ENCODE measurements at places on chromosomes 11 and 22.
A peak's percentile ranks its signal among the peaks of the same experiment; 100 is the strongest.

GRCh38 chr22:43465291-43466015 is 53.6 kb downstream of the MPPED1 start:
- DNase-seq = no peak

GRCh38 chr11:11020747-11021149 is 162.9 kb upstream of the ZBED5 start:
- no peak for DNase-seq

- no peak for DNase-seq
Observed at GRCh38 chr11:15509082-15509481, 394.4 kb downstream of the INSC start.

DNA sequence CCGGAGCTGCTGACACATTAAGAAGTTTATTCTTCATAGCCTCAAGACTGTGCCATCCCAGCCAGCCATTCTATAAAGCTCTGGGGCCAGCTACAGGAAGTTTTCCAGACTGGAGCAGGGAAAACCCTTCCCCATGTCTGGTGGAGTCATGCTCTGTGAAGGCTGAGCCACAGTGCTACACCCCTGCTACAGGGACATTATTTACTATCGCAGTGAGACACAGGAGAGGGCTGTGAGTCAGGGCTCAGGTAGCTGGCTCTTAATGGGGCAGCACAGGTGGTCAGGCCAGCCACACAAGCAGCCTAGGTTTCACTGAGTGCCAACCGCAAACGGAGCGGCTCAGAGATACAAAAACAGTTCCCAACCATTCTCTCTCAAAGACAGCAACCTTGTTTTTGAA is 12.1 kb downstream of the HPS4 start:
- no peak for DNase-seq

DNA sequence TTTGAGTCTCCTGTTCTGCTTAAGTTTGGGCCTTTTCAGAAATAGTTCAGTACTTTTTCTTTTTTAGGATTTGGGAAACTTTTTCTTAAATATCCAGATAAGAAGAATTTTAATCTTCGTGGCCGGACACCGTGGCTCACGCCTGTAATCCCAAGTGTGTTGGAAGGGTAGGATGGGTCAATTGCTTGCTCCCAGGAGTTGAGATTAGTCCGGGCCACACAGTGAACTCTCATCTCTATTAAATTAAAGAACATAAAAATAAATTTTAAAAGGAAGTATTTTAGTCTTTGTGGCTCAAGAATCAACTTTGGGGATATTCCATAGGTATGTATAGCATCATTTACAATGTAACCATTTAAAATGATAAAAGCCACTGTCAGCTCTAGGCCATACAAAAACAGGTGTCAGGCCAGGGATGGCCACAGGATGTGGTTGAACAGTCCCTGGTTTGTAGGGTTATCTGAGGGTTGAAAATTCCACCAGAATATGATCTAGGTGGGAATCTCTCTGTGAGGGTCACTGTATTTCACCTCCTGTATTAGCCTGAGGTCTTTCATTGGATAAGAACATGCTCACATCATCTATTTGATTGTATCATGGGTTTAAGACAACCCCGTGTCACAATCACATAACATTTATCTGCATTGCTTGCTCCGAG is 115.6 kb downstream of the GGTLC2 start:
- DNase-seq = no peak

DNA sequence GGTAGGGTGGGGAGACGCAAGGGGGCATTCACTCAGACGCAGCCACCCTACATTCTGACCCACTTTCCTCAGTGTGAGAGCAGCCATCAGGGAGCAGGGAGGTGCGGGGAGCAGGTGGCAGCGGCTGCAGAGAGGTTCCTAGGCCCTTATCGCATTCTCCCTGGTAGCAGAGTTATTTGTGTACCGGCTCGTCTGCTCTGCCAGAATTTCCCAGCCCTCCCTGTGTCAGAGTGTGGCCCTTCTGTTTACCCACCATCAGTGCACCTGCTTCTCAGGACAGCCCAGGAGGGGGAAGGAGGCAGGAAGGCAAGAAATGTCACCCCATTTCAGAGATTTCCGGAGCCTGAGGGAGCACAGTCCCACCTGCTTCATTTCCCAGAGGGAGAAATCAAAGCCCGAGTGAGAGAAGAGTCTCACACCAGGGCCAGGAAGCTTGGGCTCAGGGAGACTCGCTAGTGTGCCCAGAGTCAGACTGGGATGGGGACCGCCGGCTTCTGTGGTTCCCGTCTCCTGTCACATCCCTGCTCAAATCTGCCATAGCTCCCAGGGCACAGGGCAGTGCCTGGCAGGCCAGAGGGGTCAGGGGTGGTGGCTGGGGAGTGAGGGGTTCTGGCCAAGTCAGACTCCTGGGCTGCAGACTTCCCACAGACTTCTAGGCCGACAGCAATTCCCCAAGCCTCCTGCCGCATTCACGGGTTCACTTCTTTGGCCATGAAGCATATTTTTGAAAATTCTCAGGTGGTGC is 49.7 kb downstream of the ARRB1 start:
- no peak for DNase-seq

GRCh38 chr11:69009441-69010211 is 3.4 kb downstream of the MRGPRF start:
- DNase-seq = no peak

- DNase-seq = no peak
Observed at GRCh38 chr22:25478528-25478927, 85.9 kb upstream of the GRK3 start.

DNA sequence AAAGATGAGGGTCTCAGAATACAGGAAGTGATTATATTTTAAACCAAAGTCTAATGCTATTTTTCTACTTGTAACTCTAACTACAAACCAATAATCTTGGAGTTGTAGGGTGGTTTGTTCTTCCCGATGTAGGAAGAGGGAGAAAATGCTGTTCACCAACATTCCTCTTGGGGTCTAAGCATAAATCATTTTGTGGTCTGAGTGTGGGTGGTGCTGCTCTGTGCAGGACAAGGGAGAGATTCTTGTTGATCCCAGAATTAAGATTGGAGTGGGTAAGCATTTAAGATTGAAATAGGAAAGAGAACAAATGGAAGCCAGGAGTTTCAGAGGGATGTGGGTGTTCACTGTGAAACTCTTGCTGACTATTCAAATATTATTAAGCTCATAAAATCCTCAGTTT is 38.6 kb upstream of the MMP13 start:
- DNase-seq = no peak

DNA sequence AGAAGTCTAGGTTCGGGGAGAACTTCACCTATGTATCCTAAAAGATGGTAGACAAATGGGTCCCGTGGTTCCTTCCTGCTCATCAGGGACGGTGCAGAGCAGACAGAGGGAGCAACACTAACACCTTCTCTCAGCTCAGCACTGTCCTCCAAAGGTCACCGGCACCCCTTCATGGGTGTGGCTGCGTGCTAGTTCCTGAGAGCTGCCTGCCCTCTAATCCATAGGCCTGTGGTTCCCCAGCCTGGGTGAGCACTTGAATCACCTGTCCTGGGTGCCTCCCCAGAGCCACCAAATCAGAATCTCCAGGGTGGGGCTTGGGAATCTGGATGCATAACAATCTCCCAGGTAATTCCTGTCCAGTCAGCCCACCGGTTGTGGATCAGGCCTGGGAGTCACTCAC is 113.9 kb upstream of the TMEM45B start:
- DNase-seq = no peak

DNA sequence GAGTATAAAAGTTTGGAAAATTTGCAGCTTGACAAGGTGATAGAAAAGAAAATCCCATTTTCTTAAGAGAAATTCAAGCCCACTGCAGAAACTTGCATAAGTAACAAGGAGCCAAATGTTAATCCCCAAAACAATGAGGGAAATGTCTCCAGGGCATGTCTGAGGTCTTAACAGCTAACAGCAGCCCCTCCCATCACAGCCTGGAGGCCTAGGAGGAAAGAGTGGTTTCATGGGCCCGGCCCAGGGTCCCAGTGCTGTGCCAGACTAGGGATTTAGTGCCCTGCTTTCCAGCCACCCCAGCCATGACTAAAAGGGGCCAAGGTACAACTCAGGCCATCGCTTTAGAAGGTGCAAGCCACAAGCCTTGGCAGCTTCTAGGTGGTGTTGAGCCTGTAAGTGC is 123.7 kb upstream of the TRPC6 start:
- no peak for DNase-seq

DNA sequence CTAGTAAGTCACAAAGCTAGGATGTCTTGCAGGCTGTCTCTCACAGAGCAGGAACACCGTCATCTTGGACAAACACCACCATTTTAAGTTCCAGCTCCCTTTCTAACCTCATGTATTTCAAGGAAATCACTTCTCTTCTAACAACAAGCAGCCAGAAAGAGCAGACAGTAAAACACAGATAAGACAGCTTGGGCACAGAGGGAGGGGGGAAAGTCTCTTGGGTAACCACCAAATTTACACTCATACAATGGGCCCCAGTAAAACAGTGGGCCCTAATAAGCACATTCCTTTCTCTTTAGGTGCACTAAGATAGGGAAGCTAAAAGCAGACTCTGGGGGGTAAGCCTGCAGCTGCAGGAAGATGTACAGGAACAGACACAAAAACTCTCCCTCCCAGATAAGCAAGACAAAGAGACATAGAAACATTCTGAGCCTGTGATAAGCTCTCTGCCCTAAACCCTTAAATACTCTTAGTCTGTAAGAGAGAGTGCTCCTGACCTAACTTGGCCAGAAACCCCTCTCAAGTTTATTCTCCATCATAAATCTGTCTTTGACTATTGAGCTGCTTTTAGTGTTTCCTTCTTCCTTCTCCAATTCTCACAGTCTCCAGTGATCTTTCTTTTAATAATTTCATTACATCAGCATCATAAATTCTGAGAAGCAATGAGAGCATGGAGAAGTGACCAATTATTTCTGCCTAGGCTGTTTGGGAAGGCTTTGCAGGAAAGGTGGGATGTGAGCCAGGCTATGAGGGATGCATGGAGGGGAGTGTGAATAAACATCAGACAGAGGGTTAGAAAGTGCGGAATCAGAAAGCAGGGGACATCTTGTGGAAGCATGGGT is 7.4 kb downstream of the OR10D3 start:
- no peak for DNase-seq

DNA sequence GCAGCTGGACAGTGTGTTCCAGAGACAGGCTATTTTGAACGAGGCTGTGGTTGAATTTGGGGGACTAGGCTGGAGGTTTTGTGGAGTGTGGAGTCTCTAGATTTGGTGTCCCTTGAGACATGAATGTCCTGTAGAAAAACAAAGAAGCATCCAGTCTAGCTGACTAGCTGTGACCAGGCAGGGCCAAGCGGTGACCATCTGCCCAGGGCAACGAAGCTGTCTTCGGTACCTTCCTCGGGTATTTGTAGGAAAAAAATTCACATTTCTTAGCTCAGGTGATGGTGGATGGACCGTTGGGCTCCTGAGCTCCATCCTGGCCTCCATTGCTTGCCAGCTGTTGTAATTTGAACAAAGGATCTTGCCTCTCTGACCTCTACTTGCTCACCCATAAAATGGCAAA is 557.3 kb downstream of the MIAT start:
- DNase-seq = no peak

DNA sequence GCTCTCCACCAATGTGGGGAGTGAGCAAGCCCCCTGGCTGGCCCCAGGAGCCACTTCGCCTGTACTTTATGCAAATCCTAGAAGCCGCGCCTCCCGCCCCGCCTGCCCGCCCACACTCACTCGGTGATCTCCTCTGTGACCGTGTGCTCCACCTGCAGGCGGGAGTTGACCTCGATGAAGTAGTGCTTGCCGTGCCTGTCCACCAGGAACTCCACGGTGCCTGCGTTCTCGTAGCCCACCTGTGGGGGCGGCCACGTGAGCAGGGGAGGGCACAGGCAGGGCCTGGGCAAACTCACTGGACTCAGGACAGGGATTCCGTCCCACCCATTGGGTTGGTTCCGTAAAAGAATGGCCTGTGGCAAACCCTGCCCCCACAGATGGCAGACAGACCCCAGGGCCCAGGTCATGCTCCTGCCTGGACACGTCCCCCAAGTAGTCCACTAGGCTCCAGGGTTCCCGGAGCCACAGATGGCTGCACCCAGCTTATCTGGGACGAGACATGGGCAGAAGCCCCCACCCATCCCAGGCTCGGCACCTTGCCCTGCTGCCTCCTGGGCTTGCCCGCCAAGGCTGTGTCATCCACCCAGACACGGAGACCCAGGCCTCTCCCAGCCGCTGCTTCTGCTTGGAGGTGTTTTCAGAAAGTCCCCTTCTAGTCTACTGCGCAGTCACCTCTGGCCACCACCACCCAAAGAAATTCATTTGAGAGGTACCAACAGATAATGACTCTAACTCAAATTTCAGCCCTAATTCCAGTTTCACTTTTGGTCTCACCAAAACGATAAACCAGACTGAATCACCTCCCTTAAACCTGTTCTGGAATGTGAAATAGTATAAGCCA is 12.1 kb downstream of the LRFN4 start:
- DNase-seq = no peak

GRCh38 chr22:39293766-39294368 is 25.6 kb downstream of the RPL3 start:
- no peak for DNase-seq

GRCh38 chr22:25658633-25659032 is 83.4 kb upstream of the MYO18B start:
- DNase-seq = no peak

DNA sequence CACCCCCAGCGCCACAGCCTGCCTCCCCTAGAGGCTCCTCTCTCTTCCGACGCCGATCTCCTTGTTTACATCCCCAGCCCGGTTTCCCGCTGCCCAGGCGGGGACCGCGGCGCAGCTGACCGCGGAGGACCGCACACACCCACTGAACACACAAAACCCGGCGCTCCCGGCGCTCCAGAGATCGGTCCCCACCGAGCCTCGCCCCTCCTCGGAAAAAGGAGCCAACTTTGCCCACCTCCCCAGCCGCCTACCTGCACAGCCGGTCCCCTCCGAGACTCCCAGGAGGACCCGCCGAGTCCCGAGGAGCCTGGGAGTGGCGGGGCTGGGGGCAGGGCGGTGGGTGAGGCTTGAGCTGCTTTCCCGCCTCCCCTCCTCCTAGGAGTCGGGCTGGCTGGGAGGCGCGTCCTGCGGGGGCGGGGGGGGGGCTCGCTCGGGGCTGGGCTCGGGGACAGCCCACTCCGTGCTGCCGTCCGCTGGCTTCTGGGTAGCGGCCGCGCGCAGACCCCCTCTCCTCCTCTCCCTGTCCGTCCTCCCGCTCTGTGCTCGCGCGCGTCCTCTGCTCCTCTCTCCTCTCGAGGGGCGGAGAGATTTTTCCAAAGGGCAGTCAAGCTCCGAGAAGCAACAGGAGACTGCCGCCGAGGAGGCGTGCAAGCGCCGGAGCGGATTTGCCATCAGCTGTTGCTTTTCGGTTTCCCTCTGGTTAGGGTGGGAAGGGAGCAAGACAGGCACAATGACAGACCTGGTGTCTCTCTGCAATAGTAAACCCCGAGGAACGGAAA is at the start of gene FXYD6:
Gene FXYD6, minus strand, starts transcription at position 318 of the 779 bp plus-strand sequence. CDS start 33,882 bp downstream, outside the sequence.
- no peak for DNase-seq

GRCh38 chr22:31291481-31292235 is 630 bp downstream of the PIK3IP1 start:
- DNase-seq = peak; percentile 67

- DNase-seq = no peak
Observed at GRCh38 chr11:92819830-92820229, 149.6 kb upstream of the MTNR1B start.

DNA sequence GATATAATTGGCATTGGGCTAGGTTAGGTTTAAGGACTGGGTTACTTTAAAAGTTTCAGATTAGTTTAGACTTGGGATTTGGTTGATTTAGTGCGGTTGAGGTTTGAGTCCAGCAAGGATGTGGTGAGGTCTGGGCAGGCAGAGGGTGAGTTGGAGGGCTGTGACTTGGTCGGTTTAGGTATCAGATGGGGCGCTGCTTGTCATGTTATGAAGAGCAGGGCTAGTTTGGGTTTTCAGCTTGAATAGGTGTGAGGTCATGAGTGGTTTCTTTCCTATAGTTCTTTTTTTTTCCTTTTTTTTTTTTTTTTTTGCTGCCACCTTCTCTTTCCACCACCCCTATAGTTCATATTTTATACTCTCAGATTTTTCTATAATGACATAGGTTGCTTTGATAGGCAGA is 4.8 kb downstream of the CLCF1 start:
- DNase-seq = no peak

- no peak for DNase-seq
Observed at GRCh38 chr11:129640671-129641070, 175.0 kb upstream of the TMEM45B start.
